Naive thymus-derived CD8-positive, alpha-beta T cell (primary cell): ENCODE measurements at places on chromosomes 4 and X.

GRCh38 chr4:158599765-158600498, 71.8 kb downstream of the C4orf46 start:
- DNase-seq, result no peak

GRCh38 chr4:2712261-2712842, 43.8 kb downstream of the TNIP2 start:
- DNase-seq, result no peak

- DNase-seq, result no peak
Observed at GRCh38 chr4:102734591-102735385, 26.0 kb downstream of the MANBA start.

DNA sequence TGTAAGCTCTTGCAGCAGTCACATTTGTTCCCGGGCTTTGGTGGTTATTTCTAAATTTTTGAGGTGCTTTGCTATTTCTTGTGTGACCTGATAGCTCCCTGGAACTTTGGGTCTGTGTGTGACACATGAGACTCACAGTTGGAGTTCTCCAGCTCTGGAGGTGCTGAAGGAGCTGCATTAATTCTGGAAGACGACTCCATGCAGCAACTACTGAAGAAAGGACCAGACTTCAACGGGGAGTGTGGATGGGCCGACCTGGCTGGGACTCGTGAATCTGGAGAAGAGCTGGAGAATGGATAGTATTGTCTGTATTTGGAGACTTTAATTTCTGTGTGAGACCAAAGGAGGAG, 1.5 kb downstream of the MRFAP1 start:
- no peak for DNase-seq

- no peak for DNase-seq
Observed at GRCh38 chr4:83771113-83771705, 235.3 kb downstream of the GPAT3 start.

GRCh38 chr4:18366892-18367291, 345.3 kb upstream of the LCORL start:
- DNase-seq, result no peak

DNA sequence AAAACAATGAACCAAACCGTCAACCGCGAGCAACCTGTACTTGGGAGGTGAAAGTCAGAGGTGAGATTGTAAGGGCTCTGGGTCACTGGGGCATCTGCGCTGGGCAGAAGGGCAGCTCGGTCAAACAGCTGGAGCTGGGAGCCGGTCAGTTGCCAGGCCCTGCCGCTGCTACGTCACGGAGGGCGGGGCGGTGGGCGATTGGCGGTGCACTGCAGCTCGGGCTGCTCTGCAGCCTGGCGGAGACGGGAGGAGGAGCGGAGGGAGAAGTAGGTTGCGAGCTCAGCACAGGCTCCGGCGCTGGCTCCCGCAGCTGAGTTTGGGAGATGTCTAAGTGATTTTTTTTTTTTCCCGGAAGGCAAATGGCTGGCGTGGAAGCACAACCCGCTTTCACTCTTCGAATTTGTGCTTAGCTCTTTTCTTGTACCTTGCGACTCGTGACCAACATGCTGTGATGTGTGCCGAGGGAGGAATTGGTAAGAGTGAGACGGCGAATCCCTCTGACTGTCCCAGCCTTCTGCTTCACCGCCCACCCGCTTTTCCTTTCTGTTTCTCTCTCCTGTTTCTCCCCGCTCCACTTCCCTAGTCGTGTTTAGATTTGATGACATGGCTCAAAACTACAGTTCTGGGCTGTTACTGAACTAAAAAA, at the start of gene ATP10D:
TSS of gene ATP10D (plus strand) at position 229 of the 646 bp plus-strand sequence. CDS start 27,266 bp downstream, outside the sequence.
- DNase-seq, result peak; percentile 70

GRCh38 chr4:152104901-152105357, 344.1 kb upstream of the GATB start:
- no peak for DNase-seq

DNA sequence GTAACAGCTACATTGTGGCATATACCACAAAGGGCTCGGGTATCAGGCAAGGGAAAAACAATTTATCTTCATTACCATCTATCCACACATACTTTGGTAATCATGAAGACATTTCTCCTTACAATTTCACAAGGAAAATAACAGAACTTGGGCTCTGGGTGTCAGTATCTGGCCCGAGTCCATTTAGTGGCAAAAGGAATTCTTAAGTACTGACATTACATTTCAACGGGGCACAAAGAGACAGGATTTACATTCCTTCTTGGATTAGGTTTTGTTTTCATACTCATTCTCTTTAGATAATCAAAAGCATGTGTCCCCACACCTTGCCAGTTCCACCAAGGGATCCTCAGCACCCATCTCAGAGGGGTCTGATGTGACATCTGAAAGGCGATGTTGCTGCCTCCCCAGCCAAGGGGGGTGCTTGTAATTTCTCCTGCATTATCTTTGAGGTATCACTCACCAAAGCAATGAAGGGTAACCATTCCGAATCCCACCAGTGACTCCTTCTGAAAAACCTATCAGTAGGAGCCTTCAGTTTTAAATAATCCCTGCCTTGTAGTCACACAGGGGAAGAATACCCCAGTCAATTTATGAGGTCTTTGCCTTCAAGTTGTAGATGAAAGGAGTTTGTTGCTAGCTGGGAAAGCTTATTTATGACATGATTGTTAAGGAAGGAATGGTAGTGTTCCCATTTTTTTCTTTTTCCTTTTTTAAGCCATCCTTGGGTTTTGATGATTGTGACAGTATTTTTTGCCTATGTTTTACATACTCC, 118.6 kb downstream of the PALLD start:
- no peak for DNase-seq

DNA sequence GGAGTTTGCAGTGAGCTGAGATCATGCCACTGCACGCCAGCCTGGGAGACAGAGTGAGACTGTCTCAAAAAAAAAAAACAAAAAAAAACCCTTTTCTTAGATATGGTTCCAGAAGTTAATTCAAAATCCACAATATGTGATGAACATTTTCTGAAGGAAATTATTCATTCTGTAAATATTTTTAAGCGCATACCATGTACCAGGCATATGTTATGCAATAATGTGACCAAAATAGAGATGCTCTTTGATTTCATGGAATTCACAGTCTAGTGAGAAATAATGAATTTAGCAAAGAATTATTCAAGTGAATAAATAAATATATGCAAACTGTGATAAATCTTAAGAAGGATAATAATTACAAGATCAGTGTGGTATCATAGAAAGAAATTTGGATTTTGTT, 174.7 kb downstream of the GC start:
- DNase-seq, result no peak

DNA sequence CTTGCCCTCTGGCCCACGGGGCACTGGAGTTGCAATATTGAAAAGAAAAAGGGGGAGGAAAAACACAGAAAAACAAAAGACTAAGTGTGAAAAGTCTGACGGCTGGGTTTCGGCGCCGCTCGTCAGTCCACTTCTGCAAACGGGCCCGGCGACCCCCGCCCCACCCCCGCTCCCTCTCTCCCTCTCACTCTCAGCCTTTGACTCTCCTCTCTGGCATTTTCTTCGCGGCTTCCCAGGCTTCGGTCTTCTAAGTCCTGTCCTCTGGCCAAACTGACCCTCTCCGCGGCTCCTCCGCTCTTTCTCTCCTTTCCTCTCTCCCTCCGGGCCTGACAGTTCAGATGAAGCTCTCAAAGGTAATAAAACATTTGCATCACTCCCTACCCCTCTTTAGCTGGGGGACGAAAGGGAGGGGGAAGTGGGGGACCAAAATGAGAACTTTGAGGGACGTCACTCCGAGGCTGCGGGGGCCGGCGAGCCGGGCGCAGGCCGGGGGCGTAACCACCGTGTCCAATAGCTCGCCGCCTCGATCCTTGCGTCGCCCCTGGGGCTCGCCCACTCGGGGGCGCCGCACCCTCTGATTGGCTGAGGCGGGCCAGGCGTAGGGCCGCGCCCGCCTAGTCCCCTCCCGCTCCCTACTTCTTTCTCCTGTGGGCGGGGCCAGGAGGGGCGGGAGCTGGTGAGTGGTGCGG, at the start of gene NKX6-1:
TSS of gene NKX6-1 (minus strand) at position 358 of the 689 bp plus-strand sequence. CDS start 1,064 bp downstream, outside the sequence.
- no peak for DNase-seq

GRCh38 chr4:1928356-1929239, 57.4 kb downstream of the NSD2 start:
- DNase-seq, result no peak

DNA sequence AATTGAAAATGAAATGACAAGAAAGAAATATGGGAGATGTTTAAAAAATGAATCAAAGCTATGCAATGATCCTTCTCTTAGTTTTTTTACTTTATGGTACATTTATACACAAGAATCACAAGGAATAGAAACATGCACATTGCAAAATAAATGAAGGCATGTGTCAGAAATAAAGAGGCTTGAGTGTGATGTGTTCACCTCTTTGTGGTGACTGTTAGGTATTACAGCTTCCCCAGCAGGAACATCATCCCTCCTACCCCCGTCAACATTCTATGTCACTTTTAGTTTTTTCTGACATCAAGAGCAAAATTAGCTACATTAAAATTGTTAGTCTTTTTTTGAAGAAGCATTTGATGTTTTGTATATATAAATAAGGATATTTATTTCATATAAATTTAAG, 214.8 kb downstream of the SLC4A4 start:
- no peak for DNase-seq

- DNase-seq, result no peak
Observed at GRCh38 chr4:153282023-153282422, 62.5 kb upstream of the MND1 start.

DNA sequence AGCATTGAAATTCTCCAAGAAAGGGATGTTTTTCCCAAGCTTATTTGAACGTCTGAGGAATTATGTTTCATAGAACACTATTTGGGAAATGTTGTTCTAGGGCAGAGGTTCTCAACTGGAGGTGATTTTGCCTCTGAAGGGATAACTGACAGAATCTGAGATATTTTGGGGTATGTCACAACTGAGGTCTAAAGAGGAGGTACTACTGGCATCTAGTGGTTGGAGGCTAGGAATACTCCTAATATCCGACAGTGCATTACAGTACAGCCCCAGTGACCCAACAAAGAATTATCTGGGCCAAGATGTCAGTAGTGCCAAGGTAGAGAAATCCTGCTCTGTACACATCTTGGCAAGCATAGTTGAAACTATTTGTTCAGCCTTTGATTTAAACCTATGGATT, 6.4 kb downstream of the HSPA4L start:
- DNase-seq, result no peak

- DNase-seq, result no peak
Observed at GRCh38 chr4:3208826-3209225, 40.1 kb upstream of the MSANTD1 start.

DNA sequence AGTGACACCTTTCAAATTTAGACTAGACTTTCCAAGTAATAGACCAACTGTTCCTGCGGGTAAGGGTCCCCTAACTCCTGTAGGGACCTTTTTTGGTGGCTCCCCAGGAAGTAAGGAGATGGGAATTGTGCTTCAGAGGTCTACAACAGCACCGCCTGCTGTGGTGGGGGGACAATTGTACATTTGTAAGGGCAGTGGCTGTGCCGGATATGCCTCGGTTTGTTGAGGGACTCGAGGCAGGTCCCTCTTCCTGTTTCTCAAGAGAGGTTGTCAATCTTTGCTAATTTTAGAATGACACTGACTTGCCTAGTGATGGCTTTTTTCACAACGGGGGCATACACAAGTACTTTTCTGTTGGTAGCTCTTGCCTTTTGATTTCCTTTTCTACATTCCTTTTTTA, 15.5 kb upstream of the HSD17B11 start:
- no peak for DNase-seq
